ENCODE measurements at places on chromosomes 12 and 14. TPM values are rescaled to one million over a fixed set of nuclear protein-coding genes. Genes with fewer than 3 reads are reported as not detected.

GRCh38 chr12:86721713-86722397 lies 465.7 kb upstream of the MGAT4C start:
- no peak for DNase-seq

- DNase-seq, result peak; percentile 10
These were observed 98.9 kb upstream of the PLEKHG7 start for GRCh38 chr12:92603741-92604432.

- DNase-seq, result no peak
These were observed 377.1 kb upstream of the SFSWAP start for GRCh38 chr12:131333621-131334440.

ABCC9 gene
- total RNA-seq, result 0.19 TPM

GARIN6 gene
- not detected for total RNA-seq

- no peak for DNase-seq
These were observed 101.9 kb upstream of the ADAMTS20 start for GRCh38 chr12:43653917-43654316.

GRCh38 chr12:107718606-107719005 lies 33.0 kb downstream of the PWP1 start:
- DNase-seq, result peak; percentile 16

- DNase-seq, result no peak
These were observed 20.1 kb downstream of the CGRRF1 start for GRCh38 chr14:54529811-54530210.

GALNT9 gene
- 0.42 TPM for total RNA-seq

DAO gene
- not detected for total RNA-seq

DNA sequence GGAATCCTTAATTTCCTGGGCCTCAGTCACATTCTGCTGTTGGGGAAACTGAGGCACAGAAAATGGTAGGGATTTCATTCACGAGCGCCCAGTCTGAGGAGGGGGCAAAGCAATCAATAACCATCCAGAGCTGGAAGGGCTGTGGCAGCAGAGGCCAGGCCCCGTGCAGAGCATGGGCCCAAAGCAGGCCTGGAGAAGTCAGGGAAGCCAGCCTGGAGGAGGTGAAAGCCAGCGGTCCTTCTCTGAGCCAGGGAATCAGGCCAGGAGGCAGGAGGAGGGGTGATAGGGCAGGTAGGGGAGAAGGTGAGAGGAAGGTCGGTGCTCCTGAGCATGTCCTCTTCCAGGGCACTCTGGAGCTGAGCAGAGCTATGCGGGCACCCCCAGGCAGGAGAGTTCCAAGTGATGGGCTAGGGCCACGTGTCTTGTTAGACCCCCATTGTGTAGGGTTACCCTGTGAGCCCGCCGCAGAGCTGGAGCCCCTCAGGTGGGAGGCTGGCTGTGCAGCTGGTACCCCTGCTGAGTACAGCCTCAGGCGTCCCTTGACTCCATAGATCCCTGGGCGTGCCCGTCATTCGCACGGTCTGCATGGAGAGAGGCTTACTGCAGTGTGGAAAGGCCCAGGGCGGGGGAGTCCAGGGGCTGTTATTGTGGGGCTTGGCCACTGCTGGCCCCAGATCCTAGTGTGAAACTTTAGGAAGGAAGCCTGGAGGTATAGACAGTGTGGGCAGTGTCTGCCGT lies 4.8 kb downstream of the TNFAIP2 start:
- no peak for DNase-seq

- no peak for DNase-seq
These were observed 21.7 kb downstream of the CAPRIN2 start for GRCh38 chr12:30732954-30733637.

C3AR1 gene
- 0.79 TPM for total RNA-seq

DNA sequence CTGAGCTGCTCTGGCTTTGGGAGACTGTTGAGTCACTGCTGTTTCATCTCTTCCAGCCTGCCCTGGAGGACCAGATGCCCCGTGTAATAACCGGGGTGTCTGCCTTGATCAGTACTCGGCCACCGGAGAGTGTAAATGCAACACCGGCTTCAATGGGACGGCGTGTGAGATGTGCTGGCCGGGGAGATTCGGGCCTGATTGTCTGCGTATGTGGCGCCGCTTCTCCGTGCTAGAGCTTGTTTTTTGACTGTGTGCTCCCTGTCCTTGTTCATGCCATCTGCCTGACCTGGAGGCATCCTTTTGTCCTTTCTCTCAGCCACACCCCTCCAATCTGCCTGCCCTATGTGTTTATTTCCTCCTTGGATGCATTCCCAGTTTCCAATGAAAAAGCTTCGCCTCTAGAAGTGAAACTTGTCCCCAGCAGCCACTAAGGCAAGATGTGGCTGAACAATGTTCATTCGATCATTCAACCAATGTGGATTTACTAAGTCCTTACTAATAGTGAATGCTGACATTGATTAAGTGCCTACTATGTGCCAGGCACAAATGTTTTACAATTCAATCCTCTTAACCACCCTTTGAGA lies 98.6 kb downstream of the NT5DC3 start:
- no peak for DNase-seq

GRCh38 chr12:123731596-123731995 lies 19.4 kb downstream of the ATP6V0A2 start:
- no peak for DNase-seq

GRCh38 chr12:65595016-65595560 lies 229.2 kb upstream of the HMGA2 start:
- DNase-seq, result no peak

PLEKHG3 gene
- 8.8 TPM for total RNA-seq

DNA sequence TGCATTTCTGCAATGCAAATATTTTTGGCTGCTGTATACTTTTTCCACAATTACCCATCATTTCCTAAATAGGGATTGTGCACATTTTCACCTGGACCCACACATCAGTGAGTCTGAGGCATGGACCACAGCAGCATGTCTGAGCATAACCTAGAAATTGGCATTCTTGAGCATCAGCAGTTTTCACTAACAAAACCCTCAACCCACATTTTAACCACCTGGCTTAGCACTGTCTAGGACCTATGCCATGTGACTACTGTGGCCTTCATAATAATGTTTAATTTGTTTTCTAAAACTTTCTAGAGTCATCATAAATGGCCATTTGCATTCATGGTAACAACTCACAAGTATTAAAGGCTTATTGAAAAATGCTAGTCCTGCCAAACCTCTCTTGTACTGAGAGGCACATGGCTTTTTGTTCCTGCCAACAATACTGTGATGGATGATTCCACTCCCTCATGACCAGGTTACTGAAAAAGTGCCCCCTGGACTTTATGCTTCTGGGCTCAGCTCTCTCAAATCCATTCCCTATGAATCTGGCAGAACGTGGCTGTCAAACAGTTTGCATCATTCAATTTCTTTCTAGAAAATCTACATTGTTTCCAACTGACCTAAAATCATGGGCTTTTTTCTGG lies 240.0 kb downstream of the MDGA2 start:
- DNase-seq, result no peak

SYCP3 gene
- total RNA-seq, result 0.30 TPM

GRCh38 chr12:121748571-121749265 lies 36.2 kb downstream of the TMEM120B start:
- DNase-seq, result no peak

Measured in activated T-cell treated with anti-CD3 and anti-CD28 coated beads, Interleukin-2, amount 50 U/mL, for 72 hours (primary cell).